Upper lobe of left lung (tissue), 6 donors: ENCODE measurements at places on chromosomes 5 and 9. TPM values are rescaled to one million over a fixed set of nuclear protein-coding genes. Genes with fewer than 3 reads are reported as not detected.

DNA sequence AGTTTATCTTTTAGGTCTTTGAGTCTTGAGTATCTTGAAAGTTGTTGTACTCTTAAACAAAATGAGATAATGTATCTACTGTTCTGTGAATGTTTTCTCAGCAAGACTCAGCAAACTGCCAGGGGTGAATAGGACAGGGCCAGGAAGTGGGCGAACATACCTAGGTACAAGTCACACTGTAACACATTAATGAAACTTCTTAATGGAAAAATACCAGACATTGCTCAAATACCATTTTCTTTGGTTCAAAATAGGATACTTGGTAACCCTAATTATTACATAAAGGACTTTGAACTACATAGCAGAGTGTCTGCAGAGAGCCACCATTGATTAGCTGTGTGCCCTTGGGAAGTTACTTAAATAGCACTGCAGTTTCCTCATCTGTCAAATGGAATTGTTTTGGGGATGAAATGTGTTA lies 197.5 kb downstream of the ARHGEF28 start:
- no peak for DNase-seq

UBQLN1 gene
- 81.7 TPM for total RNA-seq

PCDHB2 gene
- 9.2 TPM for total RNA-seq

GRCh38 chr9:121390372-121390771 lies 20.3 kb upstream of the STOM start:
- DNase-seq = no peak

DNA sequence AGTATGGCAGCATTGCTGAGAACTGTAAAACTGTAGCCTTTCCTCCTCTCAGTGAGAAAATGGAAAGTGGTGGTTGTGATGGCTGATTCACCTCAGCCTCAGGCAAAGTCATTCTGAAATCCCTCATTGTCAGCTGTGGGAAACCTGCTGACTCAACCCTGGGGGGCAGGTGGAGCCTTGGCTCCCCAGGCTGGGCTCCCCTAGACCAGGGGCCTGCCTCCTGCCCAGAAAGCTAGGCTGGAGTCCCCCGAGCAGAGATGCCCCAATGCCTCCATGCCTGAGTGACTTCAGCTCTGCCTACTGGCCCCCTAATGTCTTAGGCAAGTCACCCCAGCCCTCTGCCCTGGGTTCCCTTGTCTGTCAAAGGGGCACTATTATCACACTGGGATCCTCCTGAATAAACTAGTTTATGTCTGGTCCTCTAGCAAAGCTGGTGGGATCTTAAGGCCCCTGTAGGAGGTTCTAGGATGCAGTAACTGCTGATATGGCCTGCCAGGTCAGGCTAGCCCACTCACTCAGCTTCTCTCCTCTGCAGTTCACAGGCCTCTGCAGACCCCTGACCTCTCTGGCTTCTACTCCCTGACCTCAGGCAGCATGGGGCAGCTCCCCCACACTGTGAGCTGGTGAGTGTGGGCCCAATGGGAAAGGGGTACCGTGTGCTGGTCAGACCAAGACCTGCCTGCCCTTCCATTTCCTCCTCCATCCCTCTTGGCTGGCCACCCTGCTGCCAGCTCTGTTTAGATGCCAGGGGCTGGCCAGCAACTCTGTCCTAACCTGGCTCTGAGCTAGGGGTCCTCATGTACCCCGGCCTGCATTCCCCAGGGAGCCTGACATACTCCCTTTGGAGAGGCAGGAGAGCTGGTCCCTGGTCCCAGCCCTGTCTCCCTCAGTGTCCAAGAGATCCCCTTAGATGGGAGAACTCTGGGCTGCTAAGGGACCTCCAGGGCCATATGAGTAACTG lies 24.2 kb downstream of the TCF7 start:
- DNase-seq = peak; percentile 14

HCN1 gene
- 0.06 TPM for total RNA-seq

FBLL1 gene
- 0.17 TPM for total RNA-seq

DNA sequence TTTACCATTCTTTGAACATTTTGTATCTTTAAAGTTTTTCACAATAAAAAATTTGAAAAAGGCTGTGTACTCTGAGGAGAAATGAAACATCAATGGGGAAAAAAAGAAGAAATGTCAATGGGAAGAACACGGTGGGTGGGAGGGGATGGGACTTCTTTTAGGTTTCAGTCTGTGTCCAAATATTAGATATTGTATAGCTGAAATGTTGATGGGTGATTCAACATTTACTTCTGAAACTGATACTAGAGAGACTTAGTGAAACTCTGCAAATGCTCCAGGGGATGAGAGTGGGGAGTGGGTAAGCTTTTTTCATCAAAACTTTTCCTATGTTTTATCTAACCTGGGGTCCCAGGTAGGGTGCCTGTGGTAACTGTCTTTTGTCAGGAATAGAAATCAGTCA lies 311.9 kb downstream of the MAN2A1 start:
- DNase-seq = no peak

IL4 gene
- total RNA-seq = not detected

DNA sequence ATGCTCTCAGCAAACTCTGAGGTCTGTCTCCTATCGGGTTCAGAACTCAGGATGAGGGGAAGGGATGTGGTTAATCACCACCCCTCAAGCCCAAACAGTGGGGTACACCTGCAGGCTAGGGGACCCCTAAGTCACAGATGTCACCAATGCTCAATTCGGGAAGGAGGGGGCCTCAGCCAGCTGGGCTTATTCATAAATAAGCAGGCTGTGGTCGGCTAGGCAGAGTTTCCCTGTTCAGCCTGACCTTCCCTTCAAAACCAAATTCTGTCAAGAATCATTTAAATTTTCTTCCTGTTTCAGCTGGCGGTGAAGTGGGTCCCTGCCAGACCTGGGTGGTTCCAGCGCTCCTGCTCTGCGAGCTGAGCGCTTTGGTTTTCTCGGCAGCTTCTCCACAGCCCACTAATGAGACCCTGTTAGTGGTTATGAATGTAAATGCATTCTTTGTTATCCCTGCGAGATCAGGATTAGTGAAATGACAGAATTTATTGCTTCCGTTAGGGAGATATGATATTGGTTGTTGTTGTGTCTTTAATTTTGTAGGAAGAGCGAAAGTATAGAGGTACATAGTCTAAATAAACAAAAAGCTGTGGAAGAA lies 68.3 kb downstream of the AK8 start:
- no peak for DNase-seq
